ENCODE measurements at places on chromosomes 5 and 9.

DNA sequence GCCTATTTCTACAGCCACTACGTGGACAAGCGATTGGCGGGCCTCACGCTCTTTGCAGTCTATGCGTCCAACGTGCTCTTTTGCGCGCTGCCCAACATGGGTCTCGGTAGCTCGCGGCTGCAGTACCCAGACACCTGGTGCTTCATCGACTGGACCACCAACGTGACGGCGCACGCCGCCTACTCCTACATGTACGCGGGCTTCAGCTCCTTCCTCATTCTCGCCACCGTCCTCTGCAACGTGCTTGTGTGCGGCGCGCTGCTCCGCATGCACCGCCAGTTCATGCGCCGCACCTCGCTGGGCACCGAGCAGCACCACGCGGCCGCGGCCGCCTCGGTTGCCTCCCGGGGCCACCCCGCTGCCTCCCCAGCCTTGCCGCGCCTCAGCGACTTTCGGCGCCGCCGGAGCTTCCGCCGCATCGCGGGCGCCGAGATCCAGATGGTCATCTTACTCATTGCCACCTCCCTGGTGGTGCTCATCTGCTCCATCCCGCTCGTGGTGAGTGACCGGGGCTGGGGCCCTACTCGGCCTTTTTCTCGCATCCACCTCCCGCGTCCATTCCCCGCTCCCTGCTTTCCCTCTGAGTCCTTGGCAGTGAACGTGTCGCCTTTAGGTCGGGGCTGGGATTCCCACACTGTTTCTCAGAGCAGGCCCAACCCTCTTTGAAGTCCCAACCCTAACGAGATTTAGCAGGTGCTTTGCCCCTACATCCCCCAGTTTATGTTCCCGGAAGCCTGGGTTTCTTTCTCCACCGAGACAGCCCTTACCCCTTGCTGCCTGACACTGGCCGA, 1.8 kb downstream of the PTGER4 start:
- DNase-seq: peak; percentile 46

GRCh38 chr9:33737811-33738606, 57.4 kb upstream of the PRSS3 start:
- DNase-seq: peak; percentile 38

DNA sequence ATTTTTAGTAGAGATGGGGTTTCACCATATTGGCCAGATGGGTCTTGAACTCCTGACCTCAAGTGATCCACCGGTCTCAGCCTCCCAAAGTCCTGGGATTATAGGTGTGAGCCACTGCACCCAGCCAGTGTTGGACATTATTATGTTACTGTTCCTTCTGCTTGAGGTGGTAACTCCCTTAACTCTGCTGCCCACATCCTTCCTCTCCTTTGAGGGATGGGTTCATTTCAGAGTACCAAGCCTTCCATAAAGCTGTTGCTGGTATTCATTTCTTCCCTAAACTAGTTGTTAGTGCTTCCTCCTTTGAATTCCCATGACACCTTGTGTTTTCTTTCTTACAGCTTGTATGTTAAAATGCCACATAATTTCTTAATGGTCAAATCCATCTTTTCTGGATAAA, 54.0 kb downstream of the CTNNA1 start:
- DNase-seq: no peak

DNA sequence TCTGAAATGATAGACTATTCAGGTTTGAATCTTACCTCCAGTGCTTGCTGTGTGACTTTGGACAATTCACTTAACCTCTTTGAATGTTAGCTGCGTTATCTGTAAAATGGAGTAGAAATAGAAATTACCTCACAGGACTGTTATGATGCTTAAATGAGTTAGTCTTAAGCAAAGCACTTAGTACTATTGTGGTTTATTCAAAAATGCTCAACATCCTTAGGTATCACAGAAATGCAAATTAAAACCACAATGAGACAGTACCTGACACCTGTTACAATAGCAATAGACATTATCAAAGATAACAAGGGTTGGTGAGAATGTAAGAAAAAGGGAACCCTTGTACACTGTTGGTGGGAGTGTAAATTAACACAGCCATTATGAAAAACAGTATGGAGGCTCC, 77.6 kb upstream of the FREM1 start:
- DNase-seq: no peak

GRCh38 chr5:170524576-170524975, 20.8 kb downstream of the KCNIP1 start:
- DNase-seq: no peak
